Keratinocyte (primary cell): ENCODE measurements at places on chromosomes 7 and 10. TPM values are rescaled to one million over a fixed set of nuclear protein-coding genes. Genes with fewer than 3 reads are reported as not detected.

GRCh38 chr10:64430690-64431323 lies 909.6 kb downstream of the REEP3 start:
- H3K27me3 ChIP-seq = no peaks in the 10 kb centered on the region
- no peak overlapping the region for H3K4me3 ChIP-seq

- no peak overlapping the region for H3K4me3 ChIP-seq
- no peak for DNase-seq
- no peaks in the 10 kb centered on the region for H3K4me1 ChIP-seq
- H3K27me3 ChIP-seq = no peaks in the 10 kb centered on the region
Observed at GRCh38 chr10:8095959-8096358, 41.5 kb downstream of the GATA3 start.

- DNase-seq = peak; percentile 45
- peaks cover 4% of the 10 kb centered on the region for H3K36me3 ChIP-seq
- peaks cover 12% of the 10 kb centered on the region for H3K4me1 ChIP-seq
- no peaks in the 10 kb centered on the region for H3K27me3 ChIP-seq
Observed at GRCh38 chr10:100506596-100507356, 12.9 kb downstream of the SEC31B start.

GRCh38 chr10:58385784-58386112 lies 538 bp downstream of the TFAM start:
- no peak for DNase-seq
- H3K4me1 ChIP-seq = peaks cover 17% of the 10 kb centered on the region
- H3K27ac ChIP-seq = peak overlapping the region; percentile 91
- H3K27me3 ChIP-seq = no peaks in the 10 kb centered on the region

Gene METTL27
- polyA plus RNA-seq = 0.90 to 1.4 TPM (median 0.97 TPM) in 3 replicates

Gene HOGA1
- polyA plus RNA-seq = 0.49 to 1.0 TPM (median 0.89 TPM) in 3 replicates

Gene GIMAP2
- polyA plus RNA-seq = 1.7 to 3.2 TPM (median 2.5 TPM) in 3 replicates

Gene GDF10
- polyA plus RNA-seq = not detected in 3 replicates

Gene BCL7B
- polyA plus RNA-seq = 38.5 to 49.6 TPM (median 41.0 TPM) in 3 replicates
